Activated CD4-positive, alpha-beta T cell treated with anti-CD3 and anti-CD28 coated beads, Interleukin-2, amount 10 ng/mL, durations not matched to agents 24 days and 14 days (primary cell): ENCODE measurements at places on chromosomes 16 and 17.

- no peak for DNase-seq
Measured at GRCh38 chr16:48877946-48878345, 268.0 kb upstream of the N4BP1 start.

- DNase-seq, result no peak
Measured at GRCh38 chr17:16448490-16448889, 33.1 kb downstream of the TRPV2 start.

- DNase-seq, result no peak
Measured at GRCh38 chr17:68382582-68383085, 74.7 kb downstream of the WIPI1 start.

GRCh38 chr16:3027983-3028715 lies 4.3 kb downstream of the THOC6 start:
- peak; percentile 96 for DNase-seq
